ENCODE measurements at places on chromosomes 16 and 17.

DNA sequence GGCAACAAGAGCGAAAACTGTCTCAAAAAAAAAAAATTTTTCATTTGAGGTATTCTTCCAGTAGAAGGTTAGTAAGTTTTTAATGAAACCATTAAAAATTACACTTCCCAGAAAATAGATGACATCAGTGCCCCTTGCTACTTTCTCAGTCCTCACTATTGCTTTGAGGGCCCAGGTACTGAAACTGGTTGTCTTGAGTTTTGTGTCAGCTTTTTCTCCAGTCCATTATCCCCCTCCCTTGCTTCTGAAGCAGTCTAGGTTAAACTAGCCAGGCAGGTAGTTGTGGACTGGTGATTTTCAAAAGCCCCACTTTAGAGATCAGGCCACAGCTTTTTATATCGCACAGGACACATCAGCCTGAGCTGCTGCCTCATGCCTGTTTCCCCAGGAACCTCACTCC, 10.9 kb downstream of the SMCR8 start:
- DNase-seq, result no peak

DNA sequence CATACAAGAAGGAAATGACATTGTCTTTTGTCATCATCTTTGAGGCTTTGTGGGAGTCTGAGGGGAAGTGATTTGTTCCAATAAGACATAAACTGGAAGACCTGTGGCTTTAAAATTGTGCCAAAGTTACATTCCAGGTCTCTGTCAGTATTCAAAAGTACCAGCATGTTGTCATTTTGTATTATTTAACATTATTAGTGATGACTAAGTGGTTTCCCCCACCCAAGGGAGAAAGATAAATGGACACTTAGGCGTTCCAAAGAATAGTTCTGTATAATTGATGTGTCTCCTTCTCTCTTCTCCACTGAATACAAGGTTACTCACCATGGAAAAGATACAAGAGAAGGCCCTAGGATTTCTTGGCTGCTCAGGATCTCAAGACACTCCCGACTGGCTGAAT, 3.8 kb downstream of the CFAP97D1 start:
- no peak for DNase-seq

GRCh38 chr16:50393858-50394802, 25.3 kb upstream of the BRD7 start:
- DNase-seq, result no peak

DNA sequence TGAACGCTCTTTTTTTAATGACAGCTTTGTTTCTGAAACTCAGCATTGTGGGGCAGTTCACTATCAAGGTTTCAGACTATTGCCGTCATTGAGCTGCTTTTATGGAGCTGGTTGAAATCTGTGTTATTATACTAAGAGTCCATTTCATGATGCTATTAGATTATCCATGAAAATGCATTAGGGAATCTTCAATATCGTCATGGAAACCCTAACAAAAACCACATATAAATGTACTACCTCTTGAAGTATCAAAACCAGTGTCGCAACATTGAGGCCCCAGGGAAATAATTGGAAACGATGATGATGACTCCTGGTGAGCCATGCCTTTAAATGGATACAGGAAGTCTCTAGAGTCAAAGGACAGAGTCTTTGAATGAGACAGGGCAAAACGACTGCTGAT, 231.6 kb upstream of the CPHXL start:
- DNase-seq, result no peak

DNA sequence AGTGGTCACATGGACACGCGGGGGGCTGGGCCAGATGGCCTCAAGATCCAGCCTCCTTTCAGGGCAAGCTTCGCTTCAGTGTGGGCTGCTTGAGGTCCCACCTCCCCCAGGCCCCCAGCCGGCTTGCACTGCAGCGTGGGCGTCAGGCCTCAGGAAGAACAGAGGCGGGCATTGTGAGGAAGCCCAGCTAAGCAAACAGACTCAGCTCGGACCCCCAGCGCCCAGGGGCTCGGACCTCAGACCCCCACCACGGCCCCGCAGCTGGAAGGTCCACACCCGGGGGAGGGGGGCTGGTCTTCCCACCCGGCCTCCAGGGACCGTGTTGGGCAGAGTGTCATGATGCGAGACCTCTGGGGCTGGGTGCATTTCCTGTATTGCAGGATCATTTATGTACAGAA, 24.7 kb upstream of the ZNF469 start:
- DNase-seq, result no peak

DNA sequence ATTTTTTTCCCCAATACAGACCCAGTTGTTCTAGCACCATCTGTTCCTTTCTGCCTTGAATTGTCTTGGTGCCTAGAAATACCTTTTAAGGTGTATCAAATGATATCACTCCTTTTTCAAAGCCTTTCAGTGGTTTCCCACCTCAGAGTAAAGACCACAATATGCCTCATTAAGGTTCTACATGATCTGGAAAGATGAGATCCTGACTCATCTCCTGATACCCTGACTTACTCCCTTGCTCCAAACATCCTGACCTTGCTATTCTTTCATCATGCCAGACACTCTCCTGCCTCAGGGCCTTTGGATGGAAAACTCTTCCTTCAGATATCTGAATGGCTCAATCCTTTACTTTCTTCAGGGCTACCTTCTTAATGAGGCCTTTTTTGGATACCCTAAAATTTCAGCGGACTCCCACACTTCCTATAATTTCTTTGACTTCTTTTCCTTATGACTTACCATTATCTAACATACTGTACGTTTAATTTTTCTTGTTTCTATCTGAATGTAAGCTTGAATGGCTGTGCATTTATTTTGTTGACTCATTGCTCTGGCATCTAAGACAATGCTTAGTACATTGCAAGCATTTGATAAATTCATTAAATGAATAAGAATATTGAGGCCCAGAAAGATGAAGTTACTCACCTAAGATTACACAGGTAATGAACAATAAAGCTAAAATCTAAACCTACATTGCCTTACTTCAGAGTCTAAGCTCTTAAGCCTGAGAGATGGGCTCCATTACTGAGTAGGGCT, 19.2 kb downstream of the FLOT2 start:
- DNase-seq, result no peak

DNA sequence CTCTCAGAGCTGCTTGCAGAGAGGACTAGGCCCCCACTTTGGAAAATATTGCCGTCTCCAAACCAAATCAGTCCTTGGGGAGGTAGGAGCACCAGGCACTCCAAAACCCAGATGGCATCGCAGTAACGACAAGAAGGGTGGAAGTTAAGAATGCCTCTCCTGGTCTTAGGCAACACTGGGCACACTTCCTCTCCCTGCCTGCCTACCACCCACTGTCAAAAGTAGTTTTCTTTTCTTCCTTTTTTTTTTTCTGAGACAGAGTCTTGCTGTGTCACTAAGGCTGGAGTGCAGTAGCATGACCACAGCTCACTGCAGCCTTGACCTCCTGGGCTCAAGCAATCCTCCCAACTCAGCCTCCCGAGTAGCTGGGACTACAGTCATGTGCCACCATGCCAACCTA, 47.2 kb downstream of the SRL start:
- DNase-seq, result no peak

DNA sequence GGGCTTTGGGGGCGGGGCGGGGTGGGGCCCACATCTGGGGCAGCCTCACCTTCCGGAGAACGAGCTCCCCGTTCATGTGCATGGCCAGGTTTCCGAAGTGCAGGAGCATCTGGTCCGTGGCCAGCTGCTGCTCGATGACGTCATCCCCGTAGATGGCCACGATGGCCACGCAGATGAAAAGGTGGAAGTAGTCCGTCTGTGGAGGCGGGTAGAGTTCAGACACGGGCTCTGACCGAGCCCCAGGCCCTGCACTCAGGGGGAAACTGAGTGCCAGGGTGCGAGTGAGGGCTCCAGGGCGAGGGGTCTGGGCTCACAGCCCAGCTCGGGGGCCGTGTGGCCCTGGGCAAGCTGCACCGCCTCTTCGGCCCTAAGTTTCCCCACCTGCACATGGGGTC, 93.7 kb downstream of the TBC1D16 start:
- no peak for DNase-seq

- no peak for DNase-seq
Observed at GRCh38 chr16:85716022-85716679, 27.4 kb upstream of the GINS2 start.

DNA sequence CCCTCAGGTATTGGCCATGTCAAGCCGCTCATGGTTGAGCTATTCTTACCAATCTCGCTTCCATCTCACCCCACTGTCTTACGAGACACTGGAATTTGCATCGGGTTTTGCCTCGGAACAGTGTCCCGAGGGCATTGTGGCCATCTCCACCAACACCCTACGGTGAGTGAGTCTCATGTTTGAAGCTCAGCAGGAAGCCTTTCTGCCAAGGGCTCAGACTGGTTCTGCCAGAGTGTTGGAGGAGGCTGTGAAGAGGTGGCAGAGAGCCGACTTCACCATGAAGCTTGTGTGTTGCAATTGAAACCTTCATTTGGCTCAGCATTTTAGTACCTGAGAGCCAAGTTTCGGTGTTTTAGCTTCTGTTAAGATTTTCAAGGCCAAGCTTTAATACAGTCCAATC, 38.0 kb downstream of the SF3B3 start:
- no peak for DNase-seq
